ENCODE measurements at places on chromosomes 5 and 9.

DNA sequence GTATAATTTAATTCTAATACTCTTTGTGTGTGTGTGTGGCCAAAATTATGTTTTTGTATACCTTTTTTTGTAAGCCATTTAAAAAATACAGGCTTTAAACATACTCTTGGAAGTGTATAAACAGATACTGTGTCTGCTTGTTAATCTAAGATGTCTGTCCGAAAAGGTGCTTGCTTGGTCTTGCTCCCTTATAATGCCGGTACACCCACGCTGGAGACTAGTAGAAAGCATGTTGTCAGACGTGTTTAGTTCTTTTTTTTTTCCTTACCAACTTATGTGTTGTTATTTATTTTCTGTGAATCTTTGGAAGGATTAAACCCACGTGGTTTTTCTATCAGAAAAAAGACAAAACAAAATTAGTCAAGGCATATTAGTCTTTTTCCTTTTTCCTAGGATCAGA, 9.5 kb downstream of the GAPVD1 start:
- DNase-seq: no peak

- no peak for DNase-seq
Measured at GRCh38 chr9:138059196-138059595, 181.6 kb downstream of the CACNA1B start.

DNA sequence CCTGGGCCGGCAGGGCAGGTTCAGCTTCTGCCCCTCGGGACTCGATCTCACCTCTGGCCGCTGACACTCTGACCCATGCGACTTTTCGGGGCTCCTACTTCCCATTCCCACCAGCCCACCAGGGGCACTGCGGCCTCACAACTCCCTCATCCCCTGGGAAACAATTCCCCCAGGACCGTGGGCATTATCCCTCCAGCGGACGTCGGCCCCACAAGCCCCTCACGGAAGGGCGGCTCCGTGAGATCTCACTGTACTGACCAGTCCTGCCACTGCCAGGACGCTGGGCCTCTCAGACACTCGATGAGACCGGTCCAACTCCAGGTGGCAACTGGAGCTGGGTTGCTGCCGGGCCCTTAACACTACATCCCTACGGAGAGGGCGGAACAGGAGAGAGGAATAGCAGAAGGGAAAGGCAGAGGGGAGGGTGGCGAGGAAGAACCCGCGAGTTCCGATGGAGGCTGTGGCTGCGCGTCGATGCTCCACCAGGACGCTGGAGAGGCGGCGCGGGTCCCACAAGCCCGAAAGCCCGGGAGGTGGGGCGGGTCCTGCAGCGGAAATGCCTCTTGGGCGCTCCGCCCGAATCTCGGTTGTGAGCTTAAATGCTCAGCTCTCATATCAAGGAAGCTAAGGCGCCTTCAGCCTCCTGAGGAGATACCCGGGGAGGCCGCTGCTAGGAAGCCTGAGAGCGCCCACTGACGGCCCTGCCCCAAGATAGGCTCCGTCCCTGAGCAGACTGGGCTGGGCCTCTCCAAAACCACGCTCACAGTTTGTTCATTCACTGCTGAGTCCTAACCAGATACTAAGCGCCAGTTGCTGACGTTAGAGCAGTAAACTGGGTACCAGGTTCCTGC, 36.3 kb downstream of the VCP start:
- DNase-seq: peak; percentile 72

DNA sequence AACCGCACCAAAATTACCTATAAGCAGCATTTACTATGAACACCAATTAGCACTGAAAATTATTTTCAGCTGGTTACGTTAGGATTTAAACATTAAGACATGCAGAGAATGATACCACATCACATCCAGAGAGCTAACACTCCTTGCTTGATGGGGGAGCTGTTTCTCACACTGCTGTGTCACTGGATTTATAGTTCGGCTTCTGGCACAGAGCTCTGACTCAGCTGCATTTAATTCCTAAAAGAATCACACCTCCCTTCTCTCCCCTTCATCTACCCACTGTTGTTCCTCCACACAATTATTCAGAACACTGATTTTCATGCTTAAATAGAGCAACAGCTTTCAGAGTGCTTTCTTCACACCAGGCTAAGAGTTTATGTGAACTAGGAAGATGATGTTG, 82.6 kb upstream of the SV2C start:
- DNase-seq: no peak

DNA sequence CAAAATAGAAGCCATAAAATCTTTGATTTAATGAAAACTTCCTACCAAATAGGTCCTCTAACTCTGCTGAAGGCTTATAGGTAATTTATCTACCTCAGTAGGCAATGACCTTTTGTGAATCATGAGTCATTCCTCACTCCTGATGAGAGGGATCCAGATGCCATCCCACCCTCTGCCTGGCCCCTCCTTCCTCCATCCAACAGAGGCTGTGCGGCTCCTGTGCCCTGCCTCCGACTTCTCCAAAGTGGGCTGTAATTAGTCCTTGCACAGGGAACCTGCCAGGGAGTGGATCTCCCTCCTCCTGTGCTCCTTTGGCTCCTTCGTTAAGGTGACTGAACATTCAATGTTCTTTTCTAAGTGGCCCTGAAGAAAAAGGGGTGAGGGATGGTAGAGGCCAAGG, 213.9 kb upstream of the TBCA start:
- DNase-seq: no peak

DNA sequence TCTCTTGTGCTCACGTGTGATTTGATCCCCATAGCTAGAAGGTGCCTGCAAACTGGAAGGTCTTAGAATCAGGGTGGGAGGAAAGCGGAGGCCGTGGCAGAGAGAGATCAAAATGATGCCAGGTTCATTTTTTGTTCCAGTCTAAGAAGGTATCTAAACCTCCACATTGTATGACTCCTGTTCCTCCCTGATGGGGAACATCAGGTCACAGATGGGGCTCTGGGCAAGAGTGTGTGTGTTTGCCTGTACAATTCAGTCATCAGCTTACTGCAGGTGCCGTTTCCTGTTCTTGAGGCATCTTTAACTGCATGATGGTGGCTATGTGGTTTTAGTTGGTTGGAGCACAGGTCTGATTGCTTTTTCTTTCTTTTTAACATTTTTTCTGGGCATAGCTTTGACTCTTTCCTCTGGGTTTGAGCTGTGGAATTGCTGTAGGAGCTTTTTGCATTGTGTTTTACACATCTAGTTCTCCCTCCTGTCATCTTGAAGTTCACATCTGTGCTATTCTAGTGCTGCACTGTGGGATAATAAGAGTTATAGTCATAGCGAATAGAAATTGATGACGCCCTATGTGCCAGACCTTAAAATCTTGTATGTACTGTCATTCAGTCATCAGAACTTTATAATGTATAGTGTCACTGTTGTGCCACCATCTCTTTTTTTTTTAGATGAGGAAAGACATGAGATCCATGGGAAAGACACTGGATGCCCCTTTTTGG, 30.8 kb downstream of the ARHGAP26 start:
- no peak for DNase-seq

DNA sequence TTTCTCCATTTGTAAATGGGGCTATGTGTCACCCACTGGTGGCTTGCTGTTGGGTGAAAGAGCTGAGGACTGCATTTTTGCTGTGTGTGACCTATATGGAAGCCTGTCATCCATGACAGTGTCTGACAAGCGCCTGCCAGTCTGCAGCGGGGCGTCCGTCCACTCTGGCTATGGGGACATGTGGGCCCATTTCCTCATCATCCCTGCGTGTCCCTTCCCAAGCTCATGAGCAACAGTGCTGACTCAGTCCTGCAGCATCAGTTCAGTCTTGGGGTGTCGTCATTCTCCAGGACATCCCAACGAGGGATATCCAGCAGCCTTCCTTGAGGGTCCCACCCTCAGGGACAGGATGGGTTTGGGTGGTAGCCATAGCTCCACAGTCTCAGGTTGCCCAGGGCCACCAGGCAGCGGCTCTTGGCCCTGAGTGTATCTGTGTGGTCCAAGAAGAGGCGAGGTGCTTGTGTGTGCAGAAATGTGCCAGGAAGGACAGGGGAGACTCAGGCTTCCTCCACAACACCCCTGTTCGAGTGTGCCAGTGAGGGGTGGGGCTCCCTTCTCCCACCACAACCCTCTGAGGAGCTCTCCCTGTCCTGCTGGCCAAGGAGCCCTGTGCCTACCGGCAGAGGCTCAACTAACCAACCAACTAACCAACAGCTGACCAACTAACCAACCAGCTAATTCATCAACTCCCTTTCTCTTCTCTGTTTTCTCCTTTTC, 2.1 kb downstream of the FGD3 start:
- no peak for DNase-seq

DNA sequence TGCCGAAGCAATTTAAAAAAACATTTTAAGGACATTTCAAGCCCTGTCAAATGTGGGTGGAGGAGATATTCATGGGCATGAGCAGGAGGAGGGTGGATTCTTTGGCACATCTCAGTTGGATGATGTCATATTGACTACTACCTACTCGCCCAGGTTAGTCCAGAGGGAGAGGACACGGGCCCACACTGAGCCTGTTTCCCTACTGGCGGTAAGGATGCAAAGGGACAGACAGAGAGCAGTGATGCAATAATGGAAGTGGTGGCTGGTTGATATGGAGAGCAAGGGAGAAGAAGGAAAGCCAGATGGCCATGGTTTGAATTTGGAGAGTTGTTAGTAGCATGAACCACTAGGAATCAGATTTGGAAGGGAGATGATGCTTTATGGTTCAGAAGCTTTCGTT, 34.1 kb upstream of the PDE8B start:
- no peak for DNase-seq

- no peak for DNase-seq
Measured at GRCh38 chr5:61262080-61262479, 70.0 kb upstream of the ZSWIM6 start.

GRCh38 chr5:139747583-139748504, 47.8 kb upstream of the PSD2 start:
- DNase-seq: no peak

- no peak for DNase-seq
Measured at GRCh38 chr9:20361656-20362570, 260.4 kb downstream of the MLLT3 start.

DNA sequence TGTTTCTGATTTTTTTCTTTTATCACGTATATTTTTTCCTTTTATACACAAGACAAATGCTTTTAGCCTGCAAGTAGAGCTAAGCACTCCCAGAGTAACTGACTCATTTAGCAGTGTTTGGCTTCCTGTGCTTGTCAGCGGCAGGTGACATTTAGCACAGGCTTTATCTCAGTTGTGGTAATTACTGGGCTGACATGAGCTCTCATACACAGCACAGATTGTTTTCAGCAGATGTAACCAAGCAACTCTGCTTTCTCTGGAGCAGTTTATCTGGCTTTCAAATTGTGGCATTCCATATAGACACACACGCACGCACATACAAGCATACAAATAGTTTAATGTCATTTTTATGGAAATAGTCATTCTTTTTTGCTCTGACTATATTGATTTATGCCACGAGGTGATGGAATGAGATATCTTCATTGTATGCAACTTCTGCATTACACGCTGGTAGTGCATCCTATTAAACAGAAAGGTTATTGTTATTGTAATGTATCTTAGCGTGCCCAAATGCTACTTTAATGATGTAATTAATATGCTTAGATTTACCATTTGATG, 379.0 kb upstream of the GRAMD2B start:
- no peak for DNase-seq

DNA sequence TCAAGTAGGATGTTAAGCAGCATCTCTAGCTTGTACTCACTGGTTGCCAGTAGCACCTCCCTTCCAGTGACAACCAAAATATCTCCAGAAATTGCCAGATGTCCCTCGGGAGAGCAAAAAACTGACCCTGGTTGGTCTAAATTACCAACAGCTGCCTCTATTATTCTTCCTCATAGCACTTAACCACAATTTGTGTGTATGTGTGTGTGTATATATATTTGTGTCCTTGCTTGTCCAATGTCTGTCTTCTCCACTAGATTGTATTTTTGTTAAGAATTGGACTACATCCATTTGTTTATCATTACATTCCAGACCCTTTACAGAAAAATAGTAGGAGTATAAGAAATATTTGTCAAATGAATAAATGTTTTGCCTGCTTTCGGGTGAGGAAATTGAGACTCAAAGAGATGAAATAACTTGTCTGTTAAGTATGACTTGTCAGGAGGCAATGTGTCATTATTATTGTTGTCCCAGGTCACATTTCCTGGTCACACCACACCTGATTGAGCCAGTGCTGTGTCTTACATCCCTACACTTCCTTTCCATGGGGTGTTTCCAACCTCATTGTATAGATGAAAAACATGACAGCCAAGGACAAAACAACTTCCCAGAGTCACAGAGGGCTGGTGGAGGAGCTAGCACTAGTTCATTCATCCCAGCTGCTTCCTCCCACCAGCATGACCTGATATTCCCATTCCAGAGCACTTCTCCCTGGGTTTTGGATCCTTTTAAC, 11.4 kb upstream of the GRPEL2 start:
- no peak for DNase-seq

DNA sequence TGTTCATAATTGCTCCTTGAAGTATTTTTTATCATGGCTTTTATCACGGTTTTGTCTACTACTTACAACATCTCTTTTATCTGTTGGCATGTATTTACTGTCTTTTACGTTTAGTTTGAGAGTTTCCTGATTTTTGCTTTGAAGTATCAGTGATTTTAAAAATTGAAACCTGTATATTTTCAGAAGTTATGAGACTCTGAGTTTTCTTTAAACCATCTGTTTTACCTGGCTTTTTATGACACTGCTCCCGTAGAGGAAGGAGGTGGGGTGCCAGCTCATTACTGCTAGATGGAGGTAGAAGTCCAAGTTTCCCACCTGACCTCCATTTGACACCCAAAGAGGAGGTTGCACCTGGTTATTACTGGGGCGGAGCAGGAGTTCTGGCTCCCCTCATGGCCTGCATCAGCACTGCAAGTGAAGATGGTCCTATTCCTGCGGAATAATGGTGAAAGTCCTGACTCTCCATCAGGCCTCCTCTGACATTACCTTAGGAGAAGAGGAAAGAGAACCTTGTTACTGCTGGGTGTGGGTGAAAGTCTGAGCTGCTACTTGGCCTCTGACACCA, 10.0 kb upstream of the ZNF131 start:
- DNase-seq: no peak

DNA sequence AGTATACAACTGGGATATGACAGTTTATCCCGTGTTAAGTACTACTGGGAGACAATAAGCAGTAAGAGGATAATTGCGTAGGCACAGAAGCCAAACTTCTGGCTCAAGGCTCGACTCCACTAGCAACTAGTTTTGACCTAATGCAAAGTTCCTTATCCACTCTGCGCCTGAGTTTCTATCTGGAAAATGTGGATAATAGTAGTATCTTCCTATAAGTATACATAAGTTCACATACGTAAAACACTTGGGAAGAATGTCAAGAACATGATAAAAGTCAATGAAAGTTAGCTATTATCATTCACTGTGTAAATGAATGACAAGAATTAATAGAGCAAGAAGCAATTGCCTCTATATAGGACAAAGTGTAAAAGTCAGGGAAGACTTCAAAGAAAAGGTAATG, 45.7 kb downstream of the FTMT start:
- no peak for DNase-seq

DNA sequence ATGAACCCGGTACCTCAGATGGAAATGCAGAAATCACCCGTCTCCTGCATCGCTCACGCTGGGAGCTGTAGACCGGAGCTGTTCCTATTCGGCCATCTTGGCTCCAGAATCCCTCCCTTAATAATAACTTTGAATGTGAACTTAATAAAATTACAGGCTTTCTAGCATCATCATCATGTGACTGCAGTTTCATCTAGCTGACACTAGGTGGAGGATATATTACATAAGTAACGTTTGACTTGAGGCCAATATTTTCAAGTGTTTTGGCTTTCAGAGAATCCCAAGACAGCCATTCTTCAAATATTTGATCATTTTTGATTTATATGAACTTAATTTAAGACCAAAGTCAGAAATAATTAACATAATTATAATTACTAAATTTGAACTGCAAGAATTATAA, 474.9 kb upstream of the CDH10 start:
- DNase-seq: peak; percentile 64

Measured in hematopoietic multipotent progenitor cell treated with erythropoietin and hydrocortisone succinate and interleukin-3 and kit ligand, for 6 days (in vitro differentiated cells).